ENCODE measurements at places on chromosomes 11 and 22.

- peak; percentile 60 for DNase-seq
These were observed at the start of gene MICAL3 for GRCh38 chr22:18024276-18024939. Gene MICAL3, minus strand, starts transcription at chr22:18024561. Its CDS starts 117,749 bp downstream, at chr22:17906812.

- DNase-seq: no peak
These were observed 71.9 kb upstream of the GRAMD1B start for GRCh38 chr11:123357990-123358827.

DNA sequence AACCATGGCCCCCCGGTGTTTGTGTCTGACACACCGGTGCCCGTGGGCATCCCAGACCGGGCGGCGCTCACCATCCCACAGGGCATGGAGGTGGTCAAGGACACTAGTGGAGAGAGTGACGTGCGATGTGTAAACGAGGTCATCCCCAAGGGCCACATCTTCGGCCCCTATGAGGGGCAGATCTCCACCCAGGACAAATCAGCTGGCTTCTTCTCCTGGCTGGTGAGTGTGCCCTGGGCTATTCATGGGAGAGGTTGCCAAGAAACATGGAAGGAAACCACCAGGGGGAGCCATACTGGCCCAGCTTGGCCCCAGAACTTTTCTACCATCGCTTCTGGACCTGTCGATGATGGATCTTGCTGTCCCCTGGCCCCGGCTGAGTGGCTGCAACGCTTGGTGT, 36.5 kb downstream of the PRDM11 start:
- DNase-seq: no peak

- no peak for DNase-seq
These were observed 98.5 kb downstream of the SMCO4 start for GRCh38 chr11:93444617-93445073.

DNA sequence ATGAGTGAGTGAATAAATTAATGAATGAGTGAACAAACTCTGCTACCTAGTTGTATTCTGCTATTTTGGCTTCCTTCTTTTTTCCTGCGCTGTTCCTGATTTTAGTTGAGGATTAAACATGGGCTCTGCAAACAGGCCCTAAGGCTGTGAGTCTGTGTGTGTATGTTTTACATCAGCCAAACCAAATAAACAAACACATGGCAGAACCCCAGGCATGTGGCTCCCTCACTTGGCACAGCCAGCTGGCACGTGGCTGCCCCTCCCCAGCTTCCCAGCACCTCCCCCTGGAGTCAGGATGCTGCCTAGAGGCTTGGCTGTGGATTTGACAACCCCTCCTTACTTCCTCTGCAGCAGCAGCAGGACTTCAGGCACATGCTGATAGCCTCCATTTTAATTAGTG, 593.2 kb downstream of the INSC start:
- no peak for DNase-seq

GRCh38 chr11:70335511-70335910, 62.8 kb upstream of the CTTN start:
- DNase-seq: no peak

DNA sequence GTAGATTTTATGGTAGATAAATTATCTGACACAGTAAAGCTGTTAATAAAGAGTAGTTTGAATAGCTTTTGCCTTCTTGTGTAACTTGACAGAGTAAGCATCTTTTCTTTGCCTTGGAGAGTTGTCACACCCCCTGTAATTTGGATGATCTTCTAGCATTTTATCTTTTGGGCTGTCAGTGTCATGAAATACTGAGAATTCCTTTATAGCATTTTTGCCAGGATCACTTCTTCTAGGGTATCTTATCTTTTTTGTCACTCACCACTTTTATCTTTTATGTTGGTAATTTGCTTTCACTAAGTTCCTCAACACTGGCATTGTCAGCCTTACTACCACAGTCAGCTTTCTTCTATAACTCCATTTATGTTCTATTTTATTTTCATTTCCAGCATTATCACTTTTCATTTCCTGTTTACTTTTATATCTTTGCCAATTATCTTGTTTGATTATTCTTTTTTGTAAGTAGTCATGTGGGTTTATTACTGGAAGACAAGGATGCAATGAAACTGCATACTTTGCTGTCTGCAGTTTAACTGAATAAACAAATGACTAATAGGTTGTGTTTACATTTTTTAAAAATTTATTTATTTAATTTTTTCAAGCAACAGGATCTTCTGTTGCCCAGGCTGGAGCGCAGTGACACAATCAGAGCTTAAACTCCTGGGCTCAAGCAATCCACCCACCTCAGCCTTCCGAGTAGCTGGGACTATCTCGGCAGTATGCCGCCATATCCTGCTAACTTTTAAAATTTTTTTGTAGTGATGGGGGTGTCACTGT, 28.1 kb upstream of the ACAT1 start:
- no peak for DNase-seq

DNA sequence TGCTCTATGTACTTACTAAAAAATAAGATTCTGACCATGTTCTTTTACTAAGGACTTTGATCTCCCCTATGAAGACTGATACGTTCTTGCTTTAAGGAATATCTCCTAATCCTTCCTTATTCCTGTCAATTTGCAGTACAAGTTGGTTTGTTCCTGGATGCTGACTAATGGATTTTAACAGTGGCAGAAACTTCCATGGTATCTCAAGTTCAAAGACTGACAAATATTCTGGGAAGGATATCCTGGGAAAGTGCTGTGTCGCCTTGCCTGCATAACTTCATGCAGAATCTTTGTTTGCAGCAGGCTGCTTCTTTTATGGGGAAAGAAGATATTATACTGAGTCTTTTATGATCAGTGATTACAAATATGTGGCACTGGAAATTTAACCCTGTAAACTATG, 8.4 kb upstream of the OR52J3 start:
- no peak for DNase-seq

GRCh38 chr11:132042296-132042695, 671.9 kb downstream of the NTM start:
- DNase-seq: no peak

Measured in GM19239 (cell line).